ENCODE measurements at places on chromosomes 12 and 14.

DNA sequence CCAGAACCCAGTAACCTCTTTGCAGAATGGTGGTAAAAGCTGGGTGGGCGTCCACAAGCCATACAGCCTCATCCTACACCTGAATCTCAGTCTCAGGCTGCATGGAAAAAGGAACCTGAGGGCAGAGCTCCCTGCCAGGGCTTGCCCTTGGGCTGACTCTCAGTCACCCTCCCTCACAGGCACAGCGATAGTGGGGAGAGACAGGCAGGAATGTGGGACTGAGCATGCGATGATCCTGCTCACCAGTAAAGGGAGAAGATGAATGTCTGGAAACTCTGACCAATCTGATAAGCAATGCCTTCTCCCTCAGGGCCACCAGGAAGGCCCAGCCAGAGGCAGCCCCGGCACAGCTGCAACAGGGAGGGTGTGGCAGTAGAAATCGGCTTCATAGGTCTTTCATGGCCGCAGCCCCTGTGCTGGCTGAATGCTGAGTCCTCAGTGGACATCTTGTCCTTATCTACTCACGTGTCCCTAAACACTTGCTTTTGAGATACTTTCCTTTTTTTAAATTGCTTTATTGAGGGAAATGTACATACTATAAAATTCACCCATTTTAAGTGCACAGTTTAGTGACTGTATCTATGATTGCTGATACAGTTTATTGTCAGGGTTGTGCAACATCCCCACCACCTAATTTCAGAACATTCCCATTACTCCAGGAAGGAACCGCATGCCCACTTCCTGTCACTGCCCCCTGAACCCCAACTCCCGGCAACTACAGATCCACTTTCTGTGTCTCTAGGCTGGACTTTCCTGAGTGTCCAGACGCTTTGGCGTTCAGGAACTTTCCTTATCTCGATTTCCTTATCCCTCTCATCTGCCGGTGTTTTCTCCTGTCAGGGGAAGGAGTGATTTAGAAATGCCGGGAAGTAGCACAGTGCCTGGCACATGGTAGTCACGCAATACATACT lies 258.1 kb downstream of the PCNX1 start:
- no peak for DNase-seq

GRCh38 chr12:2372735-2373134 lies 319.9 kb downstream of the CACNA1C start:
- DNase-seq: no peak

DNA sequence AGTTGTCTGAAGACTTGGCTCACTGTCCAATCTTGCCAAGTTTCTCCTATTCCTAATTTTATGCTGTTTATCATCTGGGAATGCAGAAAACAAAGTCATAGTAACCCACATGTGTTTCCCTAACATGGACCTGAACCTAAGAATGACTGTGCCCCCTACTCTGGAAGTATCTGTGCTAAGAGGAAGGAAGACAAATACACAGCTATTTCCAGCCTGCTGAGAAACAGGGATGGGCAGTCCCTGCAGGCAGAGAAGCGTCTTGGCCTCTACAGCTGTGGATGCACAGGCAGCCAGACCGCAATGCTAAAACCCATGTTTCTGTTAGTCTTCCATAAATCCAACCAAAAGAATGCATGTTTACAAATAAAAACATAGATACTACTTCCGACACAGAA lies 56.2 kb downstream of the DUSP16 start:
- no peak for DNase-seq

GRCh38 chr14:47150267-47150666 lies 498.7 kb upstream of the RPL10L start:
- DNase-seq: no peak

DNA sequence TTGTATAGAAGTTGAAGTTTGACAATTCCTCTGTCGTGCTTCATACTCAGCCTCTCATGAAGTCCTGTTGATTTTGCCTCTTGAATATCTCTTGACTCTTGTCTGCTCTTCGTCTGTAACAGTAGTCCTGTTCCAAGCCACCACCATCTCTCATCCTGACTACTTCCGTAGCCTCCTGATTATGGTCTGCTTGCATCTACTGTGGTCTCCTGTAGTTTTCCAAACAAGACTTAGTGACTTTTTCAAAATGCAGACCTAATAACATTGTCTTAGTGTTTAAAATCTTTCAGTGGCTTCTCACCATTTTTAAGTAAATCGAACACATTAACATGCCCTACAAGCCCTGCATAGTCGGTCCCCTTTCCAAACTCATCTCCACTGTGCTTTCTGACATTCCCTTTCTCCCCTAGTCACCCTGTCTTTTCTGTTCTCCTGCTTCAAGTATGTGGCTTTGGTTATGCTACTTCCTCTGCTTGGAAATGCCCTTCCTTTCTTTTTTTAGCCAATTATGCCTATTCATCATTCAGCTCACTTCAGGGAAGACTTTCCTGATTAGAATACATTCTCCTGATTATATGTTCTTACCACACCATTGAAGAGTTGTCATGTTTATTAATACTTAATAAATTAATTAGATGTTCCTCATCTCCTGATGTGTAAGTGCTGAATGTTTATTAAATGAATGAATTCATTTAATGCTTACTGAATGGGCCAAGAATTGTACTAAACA lies 2.0 kb downstream of the SCYL2 start:
- DNase-seq: no peak

- DNase-seq: no peak
Measured at GRCh38 chr12:116879509-116880212, 1.6 kb downstream of the HRK start.

GRCh38 chr12:52832985-52833905 lies 866 bp downstream of the KRT79 start:
- DNase-seq: no peak

DNA sequence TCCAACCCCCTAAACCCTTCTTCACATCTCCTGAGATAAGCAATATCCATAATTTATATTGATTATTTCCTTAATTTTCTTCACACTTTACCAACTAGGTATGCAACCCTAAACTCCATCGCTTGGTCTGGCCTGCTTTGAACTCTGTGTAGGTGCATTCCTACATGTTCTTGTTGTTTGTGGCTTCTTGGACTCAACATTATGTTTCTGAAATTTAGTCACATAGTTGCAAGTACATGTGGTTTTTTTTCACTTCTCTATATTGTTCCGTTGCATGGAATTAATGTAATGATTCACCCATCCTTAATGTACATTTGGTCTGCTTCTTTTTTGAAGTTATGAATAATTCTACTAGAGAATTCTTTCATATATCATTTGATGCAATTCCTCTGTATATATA lies 1.6 kb upstream of the TAS2R30 start:
- no peak for DNase-seq

GRCh38 chr14:26056036-26056616 lies 541.7 kb downstream of the NOVA1 start:
- DNase-seq: no peak

DNA sequence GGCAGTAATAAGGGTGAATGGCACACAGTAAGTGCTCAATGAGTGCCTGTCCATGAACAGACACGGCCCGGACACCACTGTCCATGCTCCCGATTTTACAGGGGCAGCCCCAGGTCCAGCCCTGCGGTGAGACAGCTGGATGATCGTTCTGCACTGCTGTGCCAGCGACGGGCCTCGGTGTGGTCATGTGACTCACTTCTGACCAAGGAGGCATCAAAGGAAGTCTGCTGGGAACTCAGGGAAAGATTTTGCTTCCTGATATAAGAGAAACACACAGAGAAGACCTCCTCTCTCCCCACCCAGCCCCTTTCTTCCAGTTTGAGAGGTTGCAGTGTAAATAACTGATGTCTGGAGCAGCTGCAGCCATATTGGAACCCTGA lies 126.6 kb downstream of the SCARB1 start:
- DNase-seq: no peak

Data from activated T-cell treated with anti-CD3 and anti-CD28 coated beads for 24 hours (primary cell).